PC-9 (cell line): ENCODE measurements at places on chromosomes 2 and 18. TPM values are rescaled to one million over a fixed set of nuclear protein-coding genes. Genes with fewer than 3 reads are reported as not detected.

Gene FN1
- 39.4 and 42.5 TPM in 2 replicates for total RNA-seq

GRCh38 chr18:44799382-44799906 is 118.8 kb downstream of the SETBP1 start:
- no peak for DNase-seq

Gene GNLY
- not detected in 2 replicates for total RNA-seq

- DNase-seq = no peak
Measured at GRCh38 chr2:233828546-233829192, 25.7 kb downstream of the HJURP start.

GRCh38 chr2:105307962-105308361 is 21.6 kb downstream of the TGFBRAP1 start:
- no peak for DNase-seq

GRCh38 chr2:46183426-46183825 is 113.8 kb upstream of the EPAS1 start:
- no peak for DNase-seq

GRCh38 chr18:13831864-13832508 is 8.0 kb downstream of the MC5R start:
- DNase-seq = peak; percentile 44

Gene CXCR1
- not detected in 2 replicates for total RNA-seq

DNA sequence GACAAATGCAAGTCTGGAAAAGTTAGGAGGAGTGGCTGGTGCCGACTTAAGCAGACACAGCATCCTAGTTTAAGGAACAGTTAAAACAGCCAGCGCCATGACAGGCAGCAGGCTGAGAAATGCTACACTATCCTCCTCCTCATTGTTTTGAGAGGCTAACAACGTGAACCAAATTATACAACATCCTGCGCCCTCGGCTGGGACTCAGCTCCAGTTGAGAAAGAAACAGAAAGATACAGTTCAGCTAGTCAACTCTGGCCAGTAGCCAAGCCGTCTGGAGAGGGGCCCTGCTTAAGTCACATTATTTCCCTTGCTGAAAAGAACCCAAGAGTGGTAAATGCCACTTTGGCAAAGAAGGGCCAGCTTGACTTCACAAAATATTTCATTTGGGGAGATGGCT is 90.2 kb downstream of the BCL11A start:
- DNase-seq = no peak

Gene TRIM43
- total RNA-seq = not detected in 2 replicates

DNA sequence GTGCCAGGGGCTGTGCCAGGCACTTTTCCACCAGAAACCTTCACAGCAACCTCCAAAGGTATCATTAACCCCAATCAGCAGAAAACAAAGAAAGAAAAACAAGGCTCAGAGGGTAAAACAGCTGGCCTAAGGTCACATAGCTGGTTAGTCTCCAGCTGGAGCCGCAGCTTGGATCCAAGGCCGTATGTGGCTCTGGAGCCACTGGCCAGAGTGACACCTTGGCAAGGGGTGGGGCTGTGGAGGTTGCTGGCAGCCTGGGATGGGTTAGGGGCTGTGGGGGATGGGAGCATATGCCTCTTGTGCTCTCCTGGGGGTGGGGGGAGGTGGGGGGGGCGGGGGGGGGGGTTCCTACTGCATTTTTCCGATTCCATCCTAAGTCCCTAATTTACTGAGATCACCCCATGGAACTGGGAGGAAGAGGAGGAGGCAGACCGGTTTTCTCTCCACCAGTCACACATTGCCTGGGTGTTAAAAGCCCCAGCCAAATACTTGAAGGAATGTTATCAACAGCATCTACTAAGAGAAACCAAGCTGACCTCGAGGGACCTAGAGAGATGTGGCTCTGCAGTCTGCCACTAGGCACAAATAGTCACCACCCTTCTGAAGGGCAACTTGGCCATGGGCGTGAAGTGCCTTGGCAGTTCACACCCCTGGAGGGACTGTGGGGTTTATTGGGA is 8.0 kb downstream of the HAAO start:
- DNase-seq = no peak
